ENCODE measurements at places on chromosomes 16 and 17.

GRCh38 chr16:27321013-27321915 lies 7.5 kb downstream of the IL4R start:
- DNase-seq = no peak

- no peak for DNase-seq
These were observed 1.6 kb upstream of the KRTAP2-4 start for GRCh38 chr17:41067281-41067680.

- peak; percentile 31 for DNase-seq
These were observed 21.6 kb downstream of the POLR3E start for GRCh38 chr16:22318690-22319358.

DNA sequence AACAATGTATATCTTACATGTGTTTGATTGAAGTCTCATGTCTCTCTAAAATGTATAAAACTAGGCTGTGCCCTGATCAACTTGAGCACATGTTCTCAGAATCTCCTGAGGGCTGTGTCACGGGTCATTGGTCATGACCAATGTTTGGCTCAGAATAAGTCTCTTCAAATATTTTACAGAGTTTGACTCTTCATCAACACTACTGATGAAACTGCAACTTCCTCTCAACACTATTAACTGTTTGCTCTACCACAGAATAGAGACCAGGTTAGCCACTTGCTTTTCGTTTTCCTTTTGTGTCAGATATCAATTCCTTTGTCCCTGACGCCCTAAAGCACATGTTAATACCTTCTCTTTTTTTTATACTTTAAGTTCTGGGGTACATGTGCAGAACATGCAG lies 358.1 kb downstream of the CDH8 start:
- no peak for DNase-seq

DNA sequence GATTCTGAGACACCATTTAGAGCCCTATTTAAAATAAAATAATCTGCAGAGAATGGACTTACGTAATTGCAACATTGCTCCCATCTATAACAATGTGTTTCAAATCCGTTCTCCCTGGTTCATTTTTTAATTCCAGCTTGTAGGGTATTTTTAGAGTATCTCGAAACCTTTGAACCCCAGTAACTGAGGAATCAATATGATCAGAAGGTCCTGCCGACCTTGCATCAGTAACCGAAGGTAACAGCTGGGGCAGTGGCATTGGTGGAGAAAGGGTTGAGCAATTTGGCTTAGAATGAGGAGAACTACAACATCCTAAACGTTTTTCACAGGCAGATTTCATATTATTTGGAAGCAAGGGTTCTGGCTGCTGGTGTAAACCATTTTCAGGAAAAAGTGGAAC lies 49.3 kb downstream of the N4BP1 start:
- no peak for DNase-seq

DNA sequence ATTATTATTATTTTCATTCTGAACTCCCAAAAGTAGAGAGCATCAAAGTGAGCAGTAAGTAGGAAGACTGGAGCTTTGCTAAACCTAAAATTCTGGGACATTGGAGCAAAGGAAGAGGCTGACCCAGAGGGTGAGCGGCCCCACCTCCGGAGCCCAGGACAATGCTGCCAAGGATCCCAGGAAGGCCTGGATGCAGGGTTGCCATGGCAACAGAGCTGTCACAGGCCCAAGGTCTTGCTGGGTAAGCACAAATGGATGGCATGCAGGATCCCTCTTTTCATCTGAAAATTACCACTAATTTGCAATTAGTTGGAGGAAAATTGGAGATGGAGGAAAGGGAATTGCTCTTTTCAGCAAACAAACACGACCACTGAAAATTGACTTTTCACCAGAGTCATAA lies 457.9 kb upstream of the CDH5 start:
- no peak for DNase-seq

DNA sequence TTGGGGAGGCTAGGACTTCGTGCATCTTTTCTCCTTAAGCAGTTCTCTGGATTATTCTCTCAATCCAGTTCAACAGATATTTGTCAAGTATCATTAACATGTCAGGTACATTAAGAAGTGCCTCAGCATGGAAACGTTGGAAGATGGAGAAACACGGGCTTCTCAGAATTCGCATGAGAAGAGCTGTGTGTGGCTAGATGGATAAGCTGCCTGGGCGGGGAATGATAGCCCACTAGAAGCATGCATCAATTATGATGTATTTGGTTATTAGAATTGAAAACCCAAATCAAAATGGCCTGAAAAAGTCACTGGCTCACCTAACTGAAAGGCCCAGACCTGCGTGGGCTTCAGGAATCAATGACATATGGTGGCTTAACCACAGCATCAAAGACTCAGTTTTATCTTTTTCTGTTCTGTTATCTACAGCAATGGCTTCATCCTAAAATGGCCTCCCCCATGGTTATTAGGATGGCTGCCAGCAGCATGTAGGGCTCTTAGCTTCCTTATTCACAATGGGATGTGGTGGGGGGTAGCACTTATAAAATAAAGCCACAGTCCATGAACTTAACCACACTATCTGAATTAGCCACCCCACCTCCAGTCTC lies 43.9 kb downstream of the MMD start:
- DNase-seq = no peak
